ENCODE measurements at places on chromosomes 6 and 20. TPM values are rescaled to one million over a fixed set of nuclear protein-coding genes. Genes with fewer than 3 reads are reported as not detected.

The RBM24 gene
- 5.5 TPM for total RNA-seq

The FOXQ1 gene
- not detected for total RNA-seq

The CCN6 gene
- not detected for total RNA-seq

The PACSIN1 gene
- total RNA-seq, result not detected

The BPI gene
- total RNA-seq, result not detected

The NHSL1 gene
- total RNA-seq, result 0.89 TPM

The DEF6 gene
- total RNA-seq, result 4.6 TPM

The ADIG gene
- not detected for total RNA-seq

The WFDC12 gene
- not detected for total RNA-seq

The RAMACL gene
- not detected for total RNA-seq

The SGK2 gene
- not detected for total RNA-seq

The TNXB gene
- 0.29 TPM for total RNA-seq

The SAMD3 gene
- total RNA-seq, result 0.89 TPM

The HUS1B gene
- total RNA-seq, result not detected

The PRSS35 gene
- 3.0 TPM for total RNA-seq

The NKAIN4 gene
- total RNA-seq, result not detected

The GTF2H4 gene
- 22.3 TPM for total RNA-seq

The PRRT1 gene
- not detected for total RNA-seq

The BMP2 gene
- total RNA-seq, result 0.53 TPM

Data from myometrial cell (primary cell).